ENCODE measurements at places on chromosomes 5 and 9.

- no peak for DNase-seq
Observed at GRCh38 chr9:96877269-96877668, 23.0 kb upstream of the ZNF782 start.

- no peak for DNase-seq
Observed at GRCh38 chr5:1409381-1410110, 35.7 kb downstream of the SLC6A3 start.

GRCh38 chr9:4289411-4290326 is 10.2 kb downstream of the GLIS3 start:
- DNase-seq = no peak

GRCh38 chr5:95759634-95760033 is 28.5 kb downstream of the RHOBTB3 start:
- DNase-seq = no peak

GRCh38 chr5:69257577-69257976 is 22.9 kb downstream of the CDK7 start:
- no peak for DNase-seq

All from GOT3 (cell line).